K562 (cell line): ENCODE measurements at places on chromosomes 5 and 9. TPM values are rescaled to one million over a fixed set of nuclear protein-coding genes. Genes with fewer than 3 reads are reported as not detected.

The IL12B gene
- not detected in 2 replicates for total RNA-seq

GRCh38 chr5:36494841-36495601 is 111.4 kb upstream of the SLC1A3 start:
- no peak for DNase-seq

The PANK3 gene
- 42.9 and 48.4 TPM in 2 replicates for total RNA-seq

The SHOC1 gene
- not detected in 2 replicates for total RNA-seq

The ANKRD31 gene
- total RNA-seq = 0.04 and 0.07 TPM in 2 replicates

- DNase-seq = no peak
Measured at GRCh38 chr9:136619742-136620440, 42.8 kb upstream of the EGFL7 start.

The ASPN gene
- total RNA-seq = not detected in 2 replicates

The SPINK14 gene
- not detected in 2 replicates for total RNA-seq

DNA sequence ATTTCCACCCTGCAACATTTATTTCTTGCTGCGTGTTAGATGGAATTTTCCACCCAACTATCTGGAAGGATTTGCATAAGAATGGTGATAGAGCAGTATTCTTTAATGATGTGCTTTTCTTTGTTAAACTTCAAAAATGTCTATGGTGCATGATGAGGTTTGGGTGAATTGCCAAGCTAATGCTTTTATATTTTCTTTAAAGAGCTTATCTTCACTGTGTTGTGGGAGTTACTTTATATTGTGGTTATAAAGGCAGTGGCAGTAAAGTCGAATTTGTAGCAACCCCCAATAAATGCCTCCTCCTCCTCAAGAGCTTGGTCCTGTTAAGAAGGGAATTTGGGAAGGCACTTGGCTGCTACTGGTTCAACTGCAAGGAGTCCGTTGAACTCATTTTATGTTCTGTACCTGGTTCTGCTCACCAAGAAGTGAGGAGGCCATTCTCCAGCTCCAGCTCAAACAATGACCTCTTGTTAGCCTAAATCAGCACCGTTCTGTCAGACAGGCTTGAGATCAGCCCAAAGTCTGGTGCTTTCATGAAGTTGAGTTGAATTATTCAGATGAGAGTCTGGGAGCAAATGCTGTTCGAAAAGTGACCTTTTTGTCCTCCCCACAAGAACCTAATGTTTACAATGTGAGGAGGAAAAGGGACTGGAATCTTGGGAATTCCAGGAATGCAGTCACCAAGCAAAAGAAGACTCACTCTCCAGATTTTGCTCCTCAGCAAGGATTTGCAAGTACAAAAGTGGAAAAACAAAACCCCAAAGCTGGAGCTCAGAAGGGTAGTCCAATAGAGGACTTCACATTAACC is 217.0 kb downstream of the TMEM38B start:
- no peak for DNase-seq

GRCh38 chr5:78295035-78295961 is 800 bp upstream of the AP3B1 start:
- DNase-seq = peak; percentile 40
